ENCODE measurements at places on chromosomes 13 and 19.
A peak's percentile ranks its signal among the peaks of the same experiment; 100 is the strongest.

DNA sequence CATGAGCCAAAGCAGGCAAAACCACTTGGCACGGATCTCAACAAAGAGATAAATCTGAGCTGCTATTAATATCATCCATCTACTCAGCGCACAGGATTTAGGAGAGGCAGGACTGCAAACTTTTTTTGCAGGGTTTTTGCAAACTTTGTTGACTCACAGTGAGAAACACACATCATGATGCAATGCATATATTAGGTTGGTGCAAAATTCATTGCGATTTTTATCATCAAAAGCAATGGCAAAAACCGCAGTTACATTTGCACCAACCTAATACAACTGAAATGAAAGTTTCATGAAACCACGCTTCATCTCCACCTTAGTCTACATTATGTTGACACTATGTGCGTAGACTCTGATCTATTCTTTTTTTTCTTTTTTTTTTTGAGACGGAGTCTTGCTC lies 4.5 kb upstream of the NOVA2 start:
- H3K4me3 ChIP-seq, result no peak overlapping the region
- H3K27ac ChIP-seq, result no peak overlapping the region
- DNase-seq, result no peak
- peaks cover 13% of the 10 kb centered on the region for H3K27me3 ChIP-seq

GRCh38 chr13:99506634-99507033 lies 5.4 kb downstream of the TM9SF2 start:
- no peaks in the 10 kb centered on the region for H3K36me3 ChIP-seq
- peaks cover 3% of the 10 kb centered on the region for H3K4me1 ChIP-seq
- no peaks in the 10 kb centered on the region for H3K27me3 ChIP-seq
- H3K4me3 ChIP-seq, result no peak overlapping the region
- no peak overlapping the region for H3K27ac ChIP-seq
- no peak for DNase-seq

DNA sequence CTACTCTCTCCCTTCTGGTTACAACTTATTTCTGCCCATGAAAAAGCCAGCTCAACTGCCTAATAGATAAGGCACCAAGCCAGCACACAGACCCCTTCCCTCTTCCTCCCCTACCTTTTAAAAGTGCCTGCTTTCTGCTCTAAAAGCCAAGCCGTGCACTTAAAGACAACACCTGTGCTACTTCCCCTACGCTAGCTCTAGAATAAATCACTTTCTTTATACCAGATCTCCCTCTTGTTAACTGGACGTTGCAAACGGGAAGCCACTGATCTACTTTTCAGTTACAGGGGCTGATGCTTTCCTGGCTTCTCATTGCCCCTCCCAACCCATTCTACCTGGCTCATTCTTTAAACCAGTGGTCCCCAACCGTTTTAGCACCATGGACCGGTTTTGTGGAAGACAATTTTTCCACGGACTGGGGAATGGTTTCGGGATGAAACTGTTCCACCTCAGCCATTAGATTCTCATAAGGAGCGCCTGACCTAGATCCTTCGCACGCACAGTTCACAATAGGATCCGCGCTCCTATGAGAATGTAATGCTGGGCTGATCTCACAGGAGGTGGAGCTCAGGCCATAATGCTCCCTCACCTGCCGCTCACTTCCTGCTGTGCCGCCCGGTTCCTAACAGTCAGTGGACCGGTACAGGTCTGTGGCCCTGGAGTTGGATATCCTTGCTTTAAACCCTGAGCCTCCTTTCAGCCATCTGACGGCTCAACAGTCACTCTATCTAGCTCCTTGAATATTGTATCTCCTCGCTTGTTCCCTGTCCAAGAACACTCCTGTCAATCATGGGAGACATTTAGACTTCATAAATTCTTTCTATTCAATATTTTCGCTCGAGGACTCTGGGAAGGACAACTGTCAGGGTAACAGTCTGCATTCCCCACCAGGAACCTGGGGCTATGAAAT lies 841 bp upstream of the ZNF223 start:
- peak overlapping the region; percentile 97 for H3K4me3 ChIP-seq
- H3K27ac ChIP-seq, result peak overlapping the region; percentile 59
- H3K4me1 ChIP-seq, result no peaks in the 10 kb centered on the region
- H3K36me3 ChIP-seq, result peaks cover 3% of the 10 kb centered on the region

DNA sequence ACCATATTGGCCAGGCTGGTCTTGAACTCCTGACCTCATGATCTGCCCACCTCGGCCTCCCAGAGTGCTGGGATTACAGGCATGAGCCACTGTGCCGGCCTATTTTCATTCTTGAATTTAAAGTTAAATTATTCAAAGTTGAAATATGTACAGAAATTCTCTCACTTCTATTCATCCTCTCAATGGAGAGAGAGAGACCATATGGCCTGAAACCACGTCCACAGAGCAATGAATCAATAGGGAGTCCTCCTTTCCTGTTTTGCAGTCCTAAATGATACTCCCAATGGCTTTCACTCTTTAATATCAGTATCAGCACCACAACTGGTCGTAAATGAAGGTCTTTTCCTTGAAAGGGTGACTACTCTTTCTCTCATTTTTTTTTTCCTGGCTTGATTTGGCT lies 30.5 kb upstream of the KCTD4 start:
- H3K4me1 ChIP-seq, result no peaks in the 10 kb centered on the region
- H3K27me3 ChIP-seq, result no peaks in the 10 kb centered on the region
- no peak overlapping the region for H3K4me3 ChIP-seq
- H3K27ac ChIP-seq, result no peak overlapping the region

- H3K27me3 ChIP-seq, result no peaks in the 10 kb centered on the region
- H3K4me1 ChIP-seq, result peaks cover 3% of the 10 kb centered on the region
- no peak for DNase-seq
- H3K27ac ChIP-seq, result no peak overlapping the region
Measured at GRCh38 chr19:41457241-41457640, 14.3 kb downstream of the ERICH4 start.

- H3K36me3 ChIP-seq, result peaks cover 12% of the 10 kb centered on the region
- H3K4me1 ChIP-seq, result no peaks in the 10 kb centered on the region
- no peak overlapping the region for H3K27ac ChIP-seq
- no peaks in the 10 kb centered on the region for H3K27me3 ChIP-seq
- no peak overlapping the region for H3K4me3 ChIP-seq
Measured at GRCh38 chr13:113049521-113049941, 56.1 kb upstream of the F7 start.

- no peaks in the 10 kb centered on the region for H3K27me3 ChIP-seq
- peaks cover 7% of the 10 kb centered on the region for H3K36me3 ChIP-seq
- no peak overlapping the region for H3K27ac ChIP-seq
Measured at GRCh38 chr19:39360599-39360998, 18.4 kb downstream of the SAMD4B start.

GRCh38 chr13:43303033-43303729 lies 279.8 kb downstream of the DNAJC15 start:
- peaks cover 3% of the 10 kb centered on the region for H3K4me1 ChIP-seq
- no peaks in the 10 kb centered on the region for H3K27me3 ChIP-seq
- peak; percentile 86 for DNase-seq
- H3K27ac ChIP-seq, result no peak overlapping the region

- no peaks in the 10 kb centered on the region for H3K36me3 ChIP-seq
- H3K27ac ChIP-seq, result no peak overlapping the region
- H3K4me1 ChIP-seq, result peaks cover 5% of the 10 kb centered on the region
- no peak for DNase-seq
Measured at GRCh38 chr19:55459551-55459949, 1.9 kb downstream of the ISOC2 start.

GRCh38 chr19:39676004-39676403 lies 20.3 kb downstream of the LGALS16 start:
- H3K4me3 ChIP-seq, result no peak overlapping the region
- no peaks in the 10 kb centered on the region for H3K36me3 ChIP-seq
- DNase-seq, result no peak
- H3K4me1 ChIP-seq, result peaks cover 4% of the 10 kb centered on the region
- H3K27me3 ChIP-seq, result no peaks in the 10 kb centered on the region
- H3K27ac ChIP-seq, result no peak overlapping the region

- H3K4me1 ChIP-seq, result peaks cover 10% of the 10 kb centered on the region
- no peak for DNase-seq
- H3K4me3 ChIP-seq, result peak overlapping the region; percentile 78
- no peak overlapping the region for H3K27ac ChIP-seq
- peaks cover 15% of the 10 kb centered on the region for H3K36me3 ChIP-seq
Measured at GRCh38 chr19:55656988-55657747, 2.3 kb downstream of the U2AF2 start.

DNA sequence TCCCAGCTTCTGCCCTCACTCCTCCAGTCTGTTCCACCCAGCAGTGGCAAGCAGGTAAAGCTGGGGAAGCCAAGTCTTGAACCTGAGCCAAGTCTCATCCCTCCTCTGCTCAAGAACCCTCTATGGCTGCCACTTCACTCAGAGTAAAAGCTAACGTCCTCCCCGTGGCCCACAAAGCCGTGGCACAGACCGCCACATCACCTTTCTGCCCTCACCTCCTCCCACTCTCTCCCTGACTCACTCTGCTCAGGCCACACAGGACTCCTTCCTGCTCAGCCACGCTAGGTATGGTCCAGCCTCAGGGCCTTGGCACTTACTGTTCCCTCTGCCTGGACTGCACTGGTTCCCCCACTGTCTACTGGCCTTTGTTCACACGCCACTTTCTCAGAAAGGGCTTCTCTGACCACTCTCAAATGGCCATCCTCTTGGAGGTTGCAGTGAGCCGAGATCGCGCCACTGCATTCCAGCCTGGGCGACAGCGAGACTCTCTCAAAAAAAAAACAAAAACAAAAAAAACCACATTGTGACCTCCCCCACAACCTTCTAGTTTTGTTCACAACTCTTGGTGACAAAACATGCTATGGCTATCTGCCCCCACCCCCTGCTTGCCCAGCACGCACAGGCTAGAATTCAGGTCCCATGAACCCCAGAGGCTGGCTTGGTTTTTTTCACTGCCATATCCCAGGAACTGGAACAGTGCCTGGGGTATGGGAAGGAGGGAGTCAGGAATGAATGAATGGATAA lies 15.8 kb downstream of the NDUFB7 start:
- H3K27me3 ChIP-seq, result no peaks in the 10 kb centered on the region
- no peak for DNase-seq
- H3K4me1 ChIP-seq, result no peaks in the 10 kb centered on the region
- H3K27ac ChIP-seq, result no peak overlapping the region

- H3K4me3 ChIP-seq, result no peak overlapping the region
- H3K27me3 ChIP-seq, result no peaks in the 10 kb centered on the region
- H3K36me3 ChIP-seq, result no peaks in the 10 kb centered on the region
- H3K27ac ChIP-seq, result no peak overlapping the region
- H3K4me1 ChIP-seq, result peaks cover 2% of the 10 kb centered on the region
Measured at GRCh38 chr19:47540748-47541147, 25.9 kb upstream of the NAPA start.

DNA sequence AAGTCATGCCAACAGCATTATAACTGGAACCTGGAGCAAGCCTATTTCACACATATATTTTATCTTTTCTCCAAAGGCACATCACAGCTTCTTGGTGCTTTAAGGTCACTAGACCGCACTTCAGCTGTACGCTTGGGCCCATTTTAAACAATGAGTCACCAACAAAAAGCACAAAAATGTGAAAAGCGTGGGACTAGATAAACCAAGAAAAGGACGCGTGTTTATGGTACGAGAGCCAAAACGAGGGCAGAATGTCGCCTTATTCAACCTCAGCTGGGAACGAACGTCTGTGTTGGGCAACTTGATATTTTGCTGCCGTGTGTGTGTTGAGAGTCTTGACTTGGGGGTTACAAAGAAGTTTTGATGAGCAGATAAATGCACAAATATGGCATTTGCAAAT lies 9.2 kb upstream of the EHD2 start:
- H3K27ac ChIP-seq, result no peak overlapping the region
- H3K4me3 ChIP-seq, result no peak overlapping the region
- no peak for DNase-seq
- peaks cover 8% of the 10 kb centered on the region for H3K36me3 ChIP-seq
- H3K27me3 ChIP-seq, result no peaks in the 10 kb centered on the region

GRCh38 chr19:29771708-29772414 lies 39.9 kb upstream of the CCNE1 start:
- H3K27ac ChIP-seq, result no peak overlapping the region
- no peaks in the 10 kb centered on the region for H3K36me3 ChIP-seq
- peaks cover 2% of the 10 kb centered on the region for H3K4me1 ChIP-seq
- H3K27me3 ChIP-seq, result no peaks in the 10 kb centered on the region

DNA sequence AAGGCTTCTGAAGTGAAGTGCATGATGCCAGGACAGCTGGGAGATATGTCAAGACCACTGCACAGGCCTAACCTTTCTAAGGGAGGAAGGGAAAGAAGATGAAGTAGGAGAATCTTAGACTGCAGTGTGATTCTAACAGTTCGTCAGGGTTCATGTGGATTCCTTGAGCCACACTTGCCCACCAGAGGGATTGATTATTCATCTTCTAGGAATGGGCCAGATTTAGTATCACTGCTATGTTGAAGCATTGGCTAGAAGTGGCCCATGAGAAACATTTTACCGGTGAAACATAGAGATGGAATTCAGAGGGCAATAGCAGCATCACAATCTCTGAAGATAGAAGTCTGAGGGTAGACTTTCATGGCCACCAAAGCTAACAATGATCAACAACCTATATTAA lies 550.8 kb upstream of the SLITRK1 start:
- no peaks in the 10 kb centered on the region for H3K36me3 ChIP-seq
- no peaks in the 10 kb centered on the region for H3K4me1 ChIP-seq
- H3K27ac ChIP-seq, result no peak overlapping the region
- DNase-seq, result no peak
- H3K4me3 ChIP-seq, result no peak overlapping the region

DNA sequence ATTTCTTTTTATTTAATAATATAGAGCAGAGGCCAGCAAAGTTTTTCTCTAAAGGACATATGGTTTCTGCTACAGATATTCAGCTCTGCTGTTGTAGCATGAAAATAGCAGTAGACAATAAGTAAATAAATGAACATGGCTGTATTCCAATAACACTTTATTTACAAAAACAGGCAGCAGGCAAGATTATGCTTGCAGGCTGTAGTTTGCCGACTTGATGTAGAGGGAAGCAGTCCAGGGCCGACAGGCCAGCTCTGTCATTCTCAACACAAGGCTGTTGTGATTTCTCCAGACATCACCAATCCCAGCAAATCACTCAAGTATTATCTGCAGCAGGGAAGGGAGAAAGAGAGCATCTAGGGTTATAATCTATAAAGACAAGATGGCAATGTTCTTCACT lies 1062.5 kb upstream of the PCDH9 start:
- peak; percentile 3 for DNase-seq
- H3K27ac ChIP-seq, result no peak overlapping the region
- no peaks in the 10 kb centered on the region for H3K4me1 ChIP-seq
- H3K4me3 ChIP-seq, result no peak overlapping the region
- H3K27me3 ChIP-seq, result no peaks in the 10 kb centered on the region
- H3K36me3 ChIP-seq, result no peaks in the 10 kb centered on the region

DNA sequence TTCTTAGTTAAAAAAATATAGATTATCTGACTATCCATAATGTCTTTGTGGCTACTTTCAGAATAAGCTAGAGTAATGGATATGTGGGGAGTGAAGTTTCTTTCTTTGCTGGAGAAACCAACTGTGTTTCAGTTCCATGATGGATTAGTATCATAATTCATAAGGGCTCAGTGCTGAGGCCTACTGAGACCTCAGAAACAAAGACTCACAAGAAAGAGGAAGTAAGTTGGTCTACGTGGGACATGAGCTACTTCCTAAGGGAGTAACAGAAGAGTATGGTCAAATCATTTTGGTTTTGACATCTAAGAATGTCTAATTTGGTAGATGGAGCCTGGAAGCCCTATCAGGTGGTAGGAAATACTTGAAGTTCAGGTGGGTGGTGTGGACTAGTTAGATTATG lies 99.0 kb upstream of the HTR2A start:
- H3K4me1 ChIP-seq, result no peaks in the 10 kb centered on the region
- no peak overlapping the region for H3K4me3 ChIP-seq
- no peak overlapping the region for H3K27ac ChIP-seq

Measured in kidney (tissue), 22 donors.